Panc1 (cell line): ENCODE measurements at places on chromosomes 5 and 9.

DNA sequence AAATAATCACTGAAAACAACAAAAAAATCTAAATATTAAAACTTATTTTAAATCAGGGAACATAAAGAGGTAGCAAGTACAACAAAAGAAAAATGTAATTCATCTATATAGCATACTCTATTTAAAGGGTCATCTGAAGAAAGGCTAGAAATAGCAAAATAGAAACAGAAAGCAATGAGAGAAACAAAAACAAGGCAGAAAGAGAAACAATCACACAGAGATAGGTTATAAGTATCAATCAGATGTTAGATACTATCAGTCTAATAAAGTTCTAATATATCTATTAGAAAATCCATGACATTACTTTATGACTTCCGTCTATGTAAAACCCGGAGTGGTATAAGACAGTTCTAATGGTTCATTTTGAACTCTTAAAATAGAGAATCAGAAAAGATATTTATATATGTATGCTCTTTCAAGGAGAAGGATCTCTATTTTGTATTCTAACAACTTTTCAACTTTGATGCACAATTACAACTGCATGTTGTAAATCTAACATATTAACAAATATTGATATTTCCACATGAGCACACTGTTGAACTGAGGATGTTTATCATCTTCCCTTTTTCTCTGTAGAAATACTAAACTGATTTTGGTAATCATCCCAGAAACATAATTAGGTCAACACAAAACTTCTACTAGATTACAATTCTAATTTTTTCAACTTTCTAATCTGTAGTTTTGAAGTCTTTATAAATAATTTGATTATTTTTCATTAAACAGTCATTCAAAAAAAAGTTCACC lies 15.8 kb downstream of the RICTOR start:
- no peak for DNase-seq

GRCh38 chr5:7849681-7850394 lies 1.1 kb downstream of the CFAP90 start:
- no peak for DNase-seq

DNA sequence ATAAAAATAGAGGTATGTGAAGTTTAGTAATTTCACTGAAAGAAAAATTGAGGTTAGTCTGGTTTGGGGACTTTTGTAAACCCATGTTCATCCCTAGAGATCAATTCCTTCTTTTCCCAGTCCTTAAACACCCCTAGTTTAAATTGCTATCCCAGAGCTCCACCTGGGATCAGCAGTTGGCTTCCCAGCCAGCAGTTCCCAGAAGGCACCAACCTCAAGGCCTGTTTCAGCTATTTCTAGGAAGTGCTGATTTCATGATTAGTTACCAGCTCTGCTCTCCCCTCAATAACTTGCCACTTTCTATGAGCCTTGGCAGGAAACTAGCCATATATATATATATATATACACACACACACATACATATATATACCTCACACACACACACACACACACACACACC lies 30.5 kb downstream of the EPB41L4B start:
- no peak for DNase-seq

- DNase-seq: no peak
Measured at GRCh38 chr9:70510157-70510770, 95.8 kb upstream of the KLF9 start.

GRCh38 chr5:153860195-153860886 lies 178.4 kb downstream of the FAM114A2 start:
- no peak for DNase-seq

DNA sequence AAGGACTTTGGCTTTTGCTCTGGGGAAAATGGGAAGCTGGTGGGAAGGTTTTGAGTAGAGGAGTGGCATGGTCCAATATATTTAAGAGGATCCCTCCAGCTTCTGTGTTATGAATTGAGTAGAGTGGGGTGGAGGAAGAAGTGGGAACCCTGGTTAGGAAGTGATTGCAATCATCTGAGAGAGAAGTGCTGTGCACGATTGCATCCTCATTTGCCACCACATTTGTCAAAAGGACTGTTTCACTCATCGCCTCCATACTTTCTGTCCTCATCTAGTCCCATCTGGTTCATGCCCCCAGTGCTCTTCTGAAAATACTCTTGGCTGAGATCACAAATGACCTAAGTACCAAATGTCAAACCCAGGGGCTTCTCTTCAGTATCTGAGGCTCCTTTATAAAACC lies 192.1 kb downstream of the RAB3C start:
- no peak for DNase-seq

DNA sequence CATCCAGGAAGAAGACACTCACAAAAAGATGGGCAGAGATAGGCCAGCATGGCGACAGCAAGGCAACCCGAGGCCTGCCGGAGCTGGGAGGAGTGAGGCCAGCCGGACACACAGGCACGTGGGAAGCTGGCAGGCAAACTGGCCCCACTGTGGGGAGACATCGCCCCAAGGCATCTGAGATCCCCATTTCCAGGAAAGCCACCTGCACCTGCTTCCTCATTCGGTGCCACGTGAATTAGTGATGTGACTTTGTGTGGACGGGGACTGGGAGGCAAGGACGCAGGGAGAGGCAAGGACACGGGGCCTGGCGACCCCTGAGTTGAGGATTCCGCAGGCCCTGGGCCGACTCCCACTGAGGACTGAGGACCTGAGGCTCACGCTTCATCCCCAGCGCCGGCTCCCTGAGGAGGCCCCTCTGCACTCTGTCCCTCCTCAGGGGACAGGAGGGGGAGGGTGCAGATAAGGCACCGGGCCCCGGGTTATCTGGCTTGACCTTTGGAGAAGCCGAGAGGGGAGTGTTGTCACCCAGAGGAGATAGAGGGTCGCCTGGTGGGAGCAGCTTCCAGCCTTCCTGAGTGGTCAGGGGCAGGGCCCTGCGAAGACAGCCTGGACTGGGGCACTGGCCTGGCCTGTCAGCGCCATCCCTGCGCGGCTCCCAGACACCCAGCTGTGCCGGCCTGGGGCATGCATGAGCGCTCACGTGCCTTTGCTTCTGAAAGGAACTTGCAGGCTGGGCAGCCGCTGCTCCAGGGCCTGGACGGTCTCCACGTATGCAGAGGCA lies 39.7 kb downstream of the NDUFS6 start:
- DNase-seq: no peak

DNA sequence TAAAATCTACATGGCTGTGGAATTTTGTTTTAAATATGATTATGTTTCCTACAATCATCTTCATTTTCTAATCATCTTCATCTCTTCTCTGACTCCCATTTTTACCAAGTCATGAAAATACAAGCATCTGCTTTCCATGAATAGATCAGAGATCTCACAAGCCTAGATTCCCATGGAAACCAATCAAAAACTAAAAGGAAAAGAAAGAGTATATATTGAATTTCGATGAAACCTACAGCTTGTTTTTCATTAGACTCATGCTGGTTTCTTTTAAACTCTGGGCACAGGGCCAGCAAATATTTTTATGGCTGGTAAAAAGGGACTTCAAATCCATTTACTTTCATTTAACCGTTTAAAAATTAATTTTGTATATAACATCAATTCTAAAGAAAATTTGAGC lies 51.2 kb downstream of the INVS start:
- DNase-seq: no peak

DNA sequence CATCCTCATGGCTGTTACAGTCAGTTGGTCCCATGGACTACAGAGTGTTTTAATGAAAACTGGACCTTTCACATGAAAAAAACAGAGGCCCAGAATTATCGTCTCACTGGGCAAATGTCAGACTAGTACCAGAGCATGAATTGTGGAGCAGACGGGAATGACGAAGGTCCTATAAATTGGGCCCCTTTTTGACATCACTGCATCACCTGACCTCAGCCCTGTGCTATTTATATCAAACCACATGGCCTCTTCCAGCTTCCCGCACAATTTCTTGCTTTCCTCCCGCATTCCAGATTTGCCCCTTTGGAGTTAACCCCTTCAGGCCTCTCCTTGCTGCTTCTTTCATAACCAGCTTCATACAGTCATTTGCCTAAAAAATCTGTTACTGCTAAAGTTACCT lies 301.7 kb downstream of the ATPSCKMT start:
- DNase-seq: no peak

GRCh38 chr9:37618817-37619216 lies 26.4 kb upstream of the TOMM5 start:
- DNase-seq: no peak

DNA sequence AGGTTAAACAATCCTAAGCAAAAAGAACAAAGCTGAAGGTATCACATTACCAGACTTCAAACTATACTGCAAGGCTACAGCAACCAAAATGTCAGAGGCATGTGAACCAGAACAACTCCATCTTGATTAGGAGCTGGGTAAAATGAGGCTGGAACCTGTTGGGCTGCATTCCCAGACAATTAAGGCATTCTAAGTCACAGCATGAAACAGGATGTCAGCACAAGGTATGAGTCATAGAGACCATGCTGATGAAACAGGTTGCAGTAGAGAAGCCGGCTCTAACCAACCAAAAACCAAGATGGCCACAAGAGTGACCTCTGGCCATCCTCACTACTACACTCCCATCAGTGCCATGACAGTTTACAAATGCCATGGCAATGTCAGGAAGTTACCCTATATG lies 252.0 kb downstream of the RASEF start:
- no peak for DNase-seq

- DNase-seq: no peak
Measured at GRCh38 chr5:82511134-82511533, 233.0 kb upstream of the RPS23 start.

DNA sequence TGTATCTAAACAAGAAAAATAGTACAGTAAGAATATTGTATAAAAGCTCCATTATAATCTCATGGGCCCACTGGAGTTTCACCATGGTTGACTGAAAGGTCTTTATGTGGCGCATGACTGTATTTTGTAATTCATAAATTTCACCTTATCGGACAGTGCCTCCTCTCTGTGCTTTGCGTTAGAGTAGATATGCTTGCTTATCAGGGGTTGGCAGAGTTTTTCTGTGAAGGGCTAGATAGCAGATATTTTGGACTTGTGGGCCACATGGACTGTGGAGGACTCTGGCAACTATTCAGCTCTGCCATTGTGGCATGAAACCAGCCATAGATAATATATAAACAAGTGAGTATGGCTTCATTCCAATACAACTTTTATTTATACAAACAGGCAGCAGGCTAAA lies 23.2 kb downstream of the GAPVD1 start:
- no peak for DNase-seq

- no peak for DNase-seq
Measured at GRCh38 chr9:108783731-108784495, 71.9 kb downstream of the ACTL7B start.

GRCh38 chr9:72365525-72366256 lies 683 bp upstream of the ZFAND5 start:
- DNase-seq: no peak

GRCh38 chr5:157108976-157109375 lies at the start of gene HAVCR2:
Gene HAVCR2 (minus strand): TSS chr5:157109044. CDS start chr5:157108983, 61 bp downstream.
- DNase-seq: no peak

DNA sequence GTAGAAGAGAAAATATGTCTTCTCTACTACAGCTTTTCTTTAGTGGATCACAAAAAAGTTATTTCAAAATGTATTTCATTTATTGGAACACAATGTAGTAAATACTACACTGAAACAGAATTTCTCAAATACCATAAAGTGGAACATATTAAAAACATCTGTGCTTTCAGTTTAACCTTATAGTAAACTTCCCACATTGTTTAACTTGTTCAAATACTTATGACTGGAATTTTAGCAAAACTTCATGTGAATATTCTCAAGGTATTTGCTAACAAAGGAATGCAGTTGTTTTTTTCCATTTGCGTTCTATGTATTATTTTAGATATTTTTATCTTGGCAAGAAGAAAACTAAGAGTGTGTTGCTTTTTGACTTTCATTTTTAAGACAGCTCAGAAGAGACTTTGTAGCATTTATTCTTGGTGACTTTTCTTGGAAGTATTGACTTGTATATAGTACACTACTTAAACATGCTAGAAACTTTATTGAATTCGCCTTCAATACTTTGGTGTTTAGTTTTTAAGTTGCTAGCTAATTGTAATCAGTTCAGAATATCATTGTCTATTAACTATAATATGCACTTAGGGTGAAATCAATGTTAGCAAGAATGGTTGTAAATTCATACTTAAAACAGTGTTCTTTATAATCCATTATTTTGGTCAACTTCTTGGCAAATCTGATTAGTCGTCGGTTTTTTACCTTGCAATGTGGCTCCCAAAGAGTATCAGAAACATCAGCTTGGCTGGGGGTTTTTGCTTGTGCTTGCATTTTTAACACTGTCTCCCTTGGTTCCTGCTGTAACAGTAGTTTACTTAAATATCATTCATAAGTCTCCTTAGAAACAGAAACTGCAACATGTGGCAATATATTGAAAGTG lies 5.0 kb upstream of the RHOBTB3 start:
- DNase-seq: no peak

DNA sequence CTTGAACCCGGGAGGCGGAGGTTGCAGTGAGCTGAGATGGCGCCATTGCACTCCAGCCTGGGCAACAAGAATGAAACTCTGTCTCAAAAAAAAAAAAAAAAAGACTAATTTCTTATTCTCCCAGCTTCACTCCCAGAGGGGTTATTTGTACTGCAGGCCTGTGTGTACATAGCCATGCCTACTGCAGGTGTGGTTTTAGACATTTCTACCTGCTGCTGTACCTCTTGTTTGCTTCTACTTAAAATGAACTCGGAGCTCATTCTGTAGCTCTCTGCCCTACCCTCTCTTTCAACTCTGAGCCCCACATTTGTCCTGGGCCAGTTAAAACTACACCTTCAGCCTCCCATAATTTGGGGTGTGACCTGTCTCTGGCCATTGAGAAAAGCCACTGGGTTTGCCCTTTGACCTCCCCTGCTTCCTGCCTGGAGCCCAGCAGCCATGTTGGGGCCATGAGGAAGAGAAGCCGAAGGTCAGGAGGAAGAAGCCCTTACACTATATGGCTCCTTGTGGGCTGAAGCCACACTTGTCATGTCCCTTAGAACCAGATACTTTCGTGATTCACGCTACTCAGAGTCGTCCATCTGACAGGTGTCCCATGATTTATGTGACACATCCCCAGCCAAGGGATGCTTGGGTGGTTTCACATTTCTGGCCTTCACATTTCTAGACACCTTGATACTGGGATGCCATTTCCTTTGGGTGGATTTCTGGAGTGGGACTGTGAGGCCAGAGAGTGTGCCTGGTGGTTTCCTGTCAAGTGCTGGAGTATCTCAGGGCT lies 9.4 kb upstream of the CARD19 start:
- no peak for DNase-seq

GRCh38 chr9:33133186-33133585 lies 34.0 kb downstream of the B4GALT1 start:
- DNase-seq: no peak

- DNase-seq: no peak
Measured at GRCh38 chr5:150119421-150120061, 33.2 kb upstream of the CSF1R start.

DNA sequence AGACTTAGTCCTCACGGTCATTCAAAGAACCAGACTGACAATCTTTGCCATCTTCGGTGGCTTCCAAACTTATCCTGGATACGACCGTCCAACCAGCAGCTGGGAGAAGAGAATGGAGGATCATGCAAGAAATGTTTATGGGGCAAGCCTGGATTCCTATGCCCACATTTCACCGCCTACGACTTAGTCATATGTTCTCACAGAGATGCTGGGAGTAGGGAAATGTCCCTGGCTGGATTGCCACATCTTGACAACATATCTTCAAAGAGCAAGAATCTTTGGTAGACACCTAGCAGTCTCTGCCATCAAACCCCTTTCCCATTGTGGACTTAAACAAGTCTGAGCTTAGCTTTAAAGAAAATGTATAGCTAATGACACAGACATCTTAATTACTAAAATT lies 5.0 kb downstream of the MED7 start:
- no peak for DNase-seq
